Muscle of arm (tissue), 14 donors: ENCODE measurements at places on chromosomes 3 and 15.

- no peak for DNase-seq
These were observed 46.5 kb downstream of the NEK10 start for GRCh38 chr3:27322634-27323033.

DNA sequence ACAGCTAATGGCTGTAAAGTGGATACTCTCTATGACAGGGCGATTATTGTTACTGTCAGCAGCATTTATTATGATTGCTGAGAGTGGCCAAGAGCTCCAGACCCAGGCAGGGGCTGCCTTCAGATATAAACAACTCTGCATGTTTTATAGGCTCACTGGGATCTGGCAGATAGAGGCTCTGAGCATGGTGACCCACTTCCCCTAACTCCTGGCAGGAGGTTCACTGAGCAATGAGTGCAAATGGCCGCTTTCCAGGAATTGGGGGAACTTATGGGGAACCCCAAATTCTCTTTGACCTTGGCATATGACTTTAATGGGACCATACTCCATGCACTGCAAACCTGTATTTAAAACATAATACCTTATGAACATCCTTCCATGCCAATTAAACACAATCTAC lies 59.0 kb downstream of the SCN5A start:
- DNase-seq: no peak

- DNase-seq: no peak
These were observed 3.2 kb upstream of the ANKRD63 start for GRCh38 chr15:40286061-40286532.

GRCh38 chr15:84594617-84595290 lies 6.1 kb upstream of the ZSCAN2 start:
- DNase-seq: no peak

DNA sequence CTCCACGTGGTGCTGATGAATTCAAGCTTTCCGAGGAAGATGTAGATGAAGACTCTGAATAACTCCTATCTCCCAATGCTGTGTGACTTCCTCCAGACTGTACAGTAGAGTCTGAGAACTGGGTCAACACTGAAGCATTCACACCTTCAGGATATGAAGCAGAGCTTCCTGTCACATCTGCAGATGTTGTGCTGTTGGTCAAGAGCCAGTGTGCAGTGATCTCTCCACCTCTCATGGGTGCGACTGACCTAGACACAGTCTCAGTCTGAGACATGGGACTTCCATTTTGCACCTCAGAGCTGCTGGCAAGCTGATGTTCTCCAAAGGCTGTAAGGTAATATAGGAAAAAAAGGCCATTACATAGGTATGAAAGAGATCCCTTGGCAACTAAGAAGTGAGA lies 36.5 kb downstream of the HEG1 start:
- no peak for DNase-seq

DNA sequence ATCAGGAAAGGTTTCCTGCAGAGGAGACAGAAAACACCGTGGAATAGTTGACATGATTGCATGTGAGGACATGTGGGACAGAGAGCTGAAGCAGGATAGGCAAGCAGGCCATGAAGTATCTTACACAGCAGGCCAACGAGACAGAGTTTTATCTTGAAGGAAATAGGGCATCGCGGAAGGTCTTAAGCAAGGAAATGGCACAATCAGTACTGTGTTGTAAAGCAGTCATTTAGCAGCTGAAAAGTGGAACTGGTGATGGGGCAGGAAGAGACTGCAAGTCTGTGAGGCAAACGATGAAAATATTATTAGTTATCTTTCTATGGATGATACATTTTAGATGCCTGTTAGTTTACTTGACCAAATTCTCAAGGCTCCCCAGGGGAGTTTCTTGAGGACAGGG lies 535.1 kb downstream of the SOX2 start:
- no peak for DNase-seq

- DNase-seq: no peak
These were observed 240.5 kb downstream of the TLE3 start for GRCh38 chr15:69857250-69857649.

DNA sequence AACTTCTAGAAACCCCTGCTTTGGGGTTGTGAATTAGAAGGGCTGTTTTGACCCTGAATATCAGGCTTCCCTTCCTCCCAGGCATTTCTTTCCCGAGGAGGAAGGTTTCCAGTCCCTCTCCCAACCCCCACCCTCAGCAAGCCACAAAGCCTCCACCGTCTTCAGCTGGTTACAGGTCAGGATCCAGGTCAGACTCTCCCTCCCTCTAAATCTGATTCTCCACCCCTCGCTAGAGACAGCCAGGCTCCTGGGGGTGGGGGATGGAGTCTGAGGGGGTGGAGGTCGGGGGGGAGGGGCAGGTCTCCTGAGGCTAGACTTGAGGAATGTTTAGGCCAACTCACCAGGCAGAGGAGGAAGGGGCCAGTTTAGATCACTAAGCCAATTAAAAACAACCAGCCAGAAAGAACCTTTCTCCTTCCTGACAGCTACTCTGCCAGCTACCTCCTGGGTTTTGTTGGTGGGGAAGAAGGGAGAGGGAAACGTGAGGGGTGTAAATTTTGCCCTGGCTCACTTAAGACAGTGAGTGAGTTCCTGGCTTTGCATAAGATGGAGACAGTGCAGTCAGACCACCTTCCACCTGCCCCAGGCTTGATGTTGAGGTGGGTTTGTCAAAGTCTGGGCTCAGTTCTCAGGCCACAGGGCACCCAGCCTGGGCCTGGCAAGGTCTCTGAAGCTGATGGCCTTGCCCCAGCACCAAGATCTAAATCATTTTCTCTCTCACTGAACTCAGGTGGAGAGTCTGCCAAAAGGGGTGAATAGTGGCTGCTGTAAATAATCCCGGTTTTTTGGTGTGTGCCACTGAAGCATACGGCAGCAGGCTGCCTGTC lies 19.5 kb downstream of the BMF start:
- no peak for DNase-seq

DNA sequence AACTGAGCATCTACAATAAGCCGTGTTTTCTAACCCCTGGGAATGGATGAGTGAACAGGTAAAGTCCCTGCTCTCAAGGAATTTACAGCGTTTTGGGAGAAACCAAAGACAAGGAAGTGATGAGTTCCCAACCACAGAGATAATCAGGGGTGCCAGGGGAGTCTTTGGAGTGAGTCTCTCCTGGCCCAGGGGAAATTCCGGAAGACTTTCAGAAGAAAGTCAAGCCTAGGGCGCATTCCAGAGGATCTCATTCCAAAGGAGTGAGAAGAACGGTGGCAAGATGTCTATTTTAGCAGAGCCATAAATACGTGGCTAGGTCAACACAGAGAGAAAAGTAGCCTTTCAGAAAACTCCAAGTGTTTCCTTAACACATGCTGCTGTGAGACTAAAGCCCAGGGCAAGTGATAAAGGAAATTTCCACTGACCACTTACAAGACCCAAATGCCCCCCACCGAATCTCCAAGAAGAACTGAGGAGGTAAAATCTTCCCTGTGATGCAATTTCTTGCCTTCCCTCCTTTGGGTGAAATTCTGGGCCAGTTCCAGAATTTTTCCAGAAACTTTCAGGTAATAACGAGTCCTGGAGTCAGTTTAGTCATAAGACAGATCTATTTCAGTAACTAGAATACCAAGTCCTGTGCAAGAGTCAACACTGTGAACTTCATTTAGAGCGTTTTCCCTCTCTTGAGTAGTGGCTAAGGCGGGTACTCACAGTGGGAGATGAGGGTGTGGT lies 437.4 kb downstream of the NR2F2 start:
- no peak for DNase-seq

- DNase-seq: no peak
These were observed 552.8 kb downstream of the MAGI1 start for GRCh38 chr3:65485826-65486469.
